Stimulated activated CD8-positive, alpha-beta memory T cell treated with anti-CD3 and anti-CD28 coated beads, Interleukin-2, amount 100 ng/mL, for 48 hours (primary cell): ENCODE measurements at places on chromosomes 1 and 21.

GRCh38 chr1:214280386-214281020 is 456 bp upstream of the SMYD2 start:
- DNase-seq = no peak

DNA sequence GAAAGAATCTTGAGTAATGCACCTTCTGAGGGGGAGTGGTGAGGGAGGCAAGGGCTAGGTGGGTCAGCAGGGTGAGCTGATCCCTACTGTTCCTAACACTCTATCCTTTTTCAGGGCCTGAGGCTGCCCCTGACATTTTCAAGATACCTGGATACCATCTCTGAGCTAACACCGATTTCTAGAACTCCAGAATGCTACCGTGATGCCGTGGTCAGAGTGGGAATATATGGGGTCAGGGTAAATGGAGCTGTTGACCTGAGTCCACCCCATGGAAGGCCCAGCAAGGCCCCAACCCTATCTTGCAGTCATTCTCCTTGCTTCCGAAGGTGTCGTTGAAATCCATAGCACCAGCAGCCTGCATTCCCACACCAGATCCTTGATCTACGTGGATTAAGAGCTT is 18.0 kb upstream of the PTPRF start:
- no peak for DNase-seq

DNA sequence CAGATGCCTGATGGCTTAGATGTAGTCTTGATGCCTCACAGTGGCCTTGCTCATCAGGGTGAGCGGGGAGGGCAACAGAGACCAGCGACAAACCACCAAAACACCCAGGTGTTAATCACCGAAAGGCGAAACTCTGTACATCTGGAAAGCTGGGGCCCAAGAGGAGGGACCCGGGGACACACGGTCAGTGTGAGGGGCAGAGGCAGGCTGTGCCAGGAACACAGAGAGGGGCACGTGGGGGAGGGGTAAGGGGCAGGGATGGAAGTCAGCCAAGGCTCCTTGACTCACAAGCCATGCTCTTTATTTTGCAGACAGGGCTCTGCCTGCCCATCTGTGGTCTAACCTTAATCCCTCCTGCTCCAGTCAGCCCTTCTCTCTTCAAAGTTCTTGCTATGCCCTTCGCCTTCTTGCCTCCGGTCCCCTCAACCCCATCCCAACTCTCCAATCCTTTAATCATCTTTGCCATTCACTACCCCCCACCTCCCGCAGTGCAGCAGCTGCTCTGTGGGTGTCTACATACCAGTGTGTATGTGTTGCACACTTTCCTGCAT is 4.3 kb downstream of the MEF2D start:
- no peak for DNase-seq

DNA sequence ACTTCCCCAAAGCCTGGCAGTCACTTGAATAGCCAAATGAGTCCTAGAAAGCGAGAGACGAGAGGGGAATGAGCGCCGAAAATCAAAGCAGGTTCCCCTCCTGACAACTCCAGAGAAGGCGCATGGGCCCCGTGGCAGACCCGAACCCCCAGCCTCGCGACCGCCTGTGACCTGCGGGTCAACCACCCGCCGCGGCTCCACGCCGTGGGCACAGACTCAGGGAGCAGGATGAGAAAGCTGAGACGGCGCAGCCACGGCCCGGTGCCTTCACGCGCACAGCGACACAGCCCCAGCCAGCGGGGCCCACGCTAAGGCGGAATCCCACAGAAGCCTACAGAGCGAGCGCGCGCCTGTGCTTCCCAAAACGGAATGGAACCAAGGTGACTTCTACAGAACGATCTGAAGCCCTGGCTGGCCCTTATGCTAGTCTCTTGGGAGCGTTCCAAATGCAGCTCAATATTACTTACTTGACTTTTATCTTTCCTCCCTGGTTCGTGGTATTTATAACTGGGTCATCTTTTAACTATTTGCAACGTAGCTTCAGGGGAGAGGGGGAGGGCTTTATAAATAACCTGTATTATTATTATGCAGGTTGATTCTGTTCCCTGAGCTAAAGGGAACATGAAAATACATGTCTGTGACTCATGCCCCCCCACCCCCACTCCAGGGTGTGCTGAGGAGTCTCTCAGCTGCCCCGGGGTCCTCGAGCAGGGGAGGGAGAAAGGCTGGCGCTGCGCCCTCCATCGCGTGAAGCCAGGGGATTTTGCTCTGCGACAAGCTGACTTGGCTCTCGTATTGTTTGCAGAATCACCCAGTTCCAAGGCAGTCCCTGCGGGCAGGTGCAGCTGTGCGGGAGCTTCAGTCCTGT is 1.7 kb downstream of the TSPEAR start:
- no peak for DNase-seq

DNA sequence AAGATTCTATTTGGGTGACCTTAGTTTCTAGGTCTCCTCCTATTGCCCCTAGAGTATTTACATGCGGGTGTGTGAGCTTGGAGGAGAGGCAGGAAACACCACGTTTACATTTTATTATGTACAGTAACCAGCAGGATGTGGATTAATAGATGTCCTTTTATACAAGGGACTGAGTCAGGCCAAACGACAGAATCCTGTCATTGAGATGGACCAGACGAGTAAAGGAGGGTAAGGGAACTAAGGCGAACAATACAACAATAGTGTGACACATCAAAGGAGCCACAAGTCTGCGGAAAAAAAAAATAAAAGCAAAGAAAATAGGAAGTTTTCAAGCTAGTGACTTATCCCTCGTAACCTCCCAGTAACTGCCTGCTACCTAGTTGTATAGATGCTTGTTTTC is 151.1 kb downstream of the GABPA start:
- no peak for DNase-seq

- DNase-seq = no peak
Observed at GRCh38 chr1:235131961-235132360, 3.3 kb upstream of the TOMM20 start.

DNA sequence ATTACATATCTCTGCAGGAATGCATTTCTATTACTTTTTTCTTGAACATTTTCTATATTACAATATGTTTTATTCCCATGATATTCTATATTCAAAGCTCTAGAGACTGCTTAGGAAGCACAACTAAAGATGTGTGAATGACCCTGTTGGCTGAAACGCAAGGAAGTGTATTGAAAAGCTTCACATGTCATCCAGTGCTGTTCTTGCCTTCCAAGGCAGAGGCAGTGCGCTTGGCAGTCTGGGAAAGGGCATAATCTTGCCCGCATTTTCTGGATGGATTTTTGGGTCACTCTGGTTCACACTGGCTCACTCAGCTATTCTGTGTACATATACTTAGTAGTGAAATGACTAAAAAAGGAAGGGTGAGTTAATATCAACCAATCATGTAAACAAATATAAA is 262.4 kb downstream of the PTPRC start:
- no peak for DNase-seq

DNA sequence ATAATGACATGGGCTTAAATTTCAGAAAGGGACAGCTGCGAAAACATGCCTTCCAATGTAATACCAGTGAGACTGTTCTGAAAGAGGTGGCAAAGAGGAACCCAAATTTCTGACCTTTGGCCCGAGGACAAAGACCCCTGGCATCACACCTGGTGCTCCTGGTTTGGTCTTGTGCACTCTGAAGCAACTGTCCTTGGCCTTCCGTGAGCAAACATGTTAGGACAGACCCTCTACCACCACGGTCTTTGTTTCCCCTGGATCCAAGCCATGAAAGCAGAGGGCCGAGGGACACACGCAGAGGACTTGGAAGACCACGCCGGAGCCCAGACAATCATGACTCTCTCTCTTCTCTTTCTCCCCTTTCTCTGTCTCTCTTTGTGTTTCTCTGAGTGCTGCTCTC is 6.0 kb downstream of the REG4 start:
- DNase-seq = no peak

GRCh38 chr1:185853739-185854138 is 119.5 kb downstream of the HMCN1 start:
- DNase-seq = no peak

GRCh38 chr1:184792450-184792969 is 37.9 kb upstream of the EDEM3 start:
- DNase-seq = no peak

DNA sequence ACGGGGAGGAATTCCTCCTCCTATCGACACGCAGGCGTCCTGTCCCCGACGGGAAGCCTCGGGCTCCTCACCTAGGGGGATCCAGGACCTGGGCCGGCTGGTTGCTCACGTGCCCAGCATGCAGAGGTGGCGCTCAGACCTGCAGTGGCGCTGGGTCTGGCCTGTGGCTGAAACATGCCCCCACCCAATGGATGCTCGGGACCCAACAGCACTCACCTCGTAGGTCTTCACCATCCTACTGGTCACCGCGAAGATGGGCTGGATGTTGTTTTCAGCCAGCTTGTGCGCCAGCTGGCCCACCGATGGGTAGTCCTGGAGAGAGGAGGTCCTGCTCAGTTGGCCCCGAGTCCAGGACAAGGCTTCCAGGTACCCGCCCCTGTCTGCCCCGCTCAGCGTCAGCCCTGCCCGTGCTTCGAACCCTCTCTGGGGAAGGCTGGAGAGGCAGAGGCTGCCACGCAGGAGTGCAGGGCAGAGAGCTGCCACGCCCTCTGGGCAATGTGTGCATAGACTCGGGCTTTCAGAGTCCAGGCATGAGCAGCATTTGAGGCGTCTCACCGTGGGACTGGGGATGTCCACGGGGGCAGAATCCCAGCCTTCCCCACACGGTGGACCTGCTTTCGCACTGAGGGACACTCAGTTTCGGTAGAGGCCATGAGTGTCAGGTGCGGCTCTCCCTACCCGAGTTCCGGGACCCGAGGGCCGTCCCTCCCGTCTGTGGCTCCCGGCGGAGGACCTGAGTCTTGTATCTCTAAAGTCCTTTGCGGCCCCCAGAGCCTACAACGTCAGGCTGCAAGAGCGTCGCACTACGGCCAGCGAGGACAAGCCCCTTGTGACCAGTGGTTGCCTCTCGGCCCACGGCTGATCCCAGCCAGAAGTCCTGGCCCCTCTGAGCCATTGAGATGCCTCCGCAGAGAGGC is 21.6 kb downstream of the ITGB2 start:
- no peak for DNase-seq

- no peak for DNase-seq
Observed at GRCh38 chr1:231027136-231027925, 12.7 kb downstream of the FAM89A start.

DNA sequence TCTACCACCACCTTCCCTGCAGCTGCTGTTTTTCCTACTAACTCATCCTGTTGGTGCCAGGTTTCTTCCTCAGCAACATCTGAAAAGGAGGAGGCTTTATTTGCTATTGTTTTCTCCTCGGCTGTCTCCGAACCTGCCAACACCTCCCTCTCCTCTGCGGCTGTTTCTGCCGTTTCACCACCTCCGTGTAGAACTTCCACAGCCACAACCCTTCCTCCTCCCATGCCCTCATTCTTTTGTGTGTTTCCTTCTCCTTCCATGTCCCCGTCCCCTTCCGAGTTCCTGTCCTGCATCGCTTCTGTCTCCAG is 59.0 kb upstream of the LRRC53 start:
- no peak for DNase-seq

DNA sequence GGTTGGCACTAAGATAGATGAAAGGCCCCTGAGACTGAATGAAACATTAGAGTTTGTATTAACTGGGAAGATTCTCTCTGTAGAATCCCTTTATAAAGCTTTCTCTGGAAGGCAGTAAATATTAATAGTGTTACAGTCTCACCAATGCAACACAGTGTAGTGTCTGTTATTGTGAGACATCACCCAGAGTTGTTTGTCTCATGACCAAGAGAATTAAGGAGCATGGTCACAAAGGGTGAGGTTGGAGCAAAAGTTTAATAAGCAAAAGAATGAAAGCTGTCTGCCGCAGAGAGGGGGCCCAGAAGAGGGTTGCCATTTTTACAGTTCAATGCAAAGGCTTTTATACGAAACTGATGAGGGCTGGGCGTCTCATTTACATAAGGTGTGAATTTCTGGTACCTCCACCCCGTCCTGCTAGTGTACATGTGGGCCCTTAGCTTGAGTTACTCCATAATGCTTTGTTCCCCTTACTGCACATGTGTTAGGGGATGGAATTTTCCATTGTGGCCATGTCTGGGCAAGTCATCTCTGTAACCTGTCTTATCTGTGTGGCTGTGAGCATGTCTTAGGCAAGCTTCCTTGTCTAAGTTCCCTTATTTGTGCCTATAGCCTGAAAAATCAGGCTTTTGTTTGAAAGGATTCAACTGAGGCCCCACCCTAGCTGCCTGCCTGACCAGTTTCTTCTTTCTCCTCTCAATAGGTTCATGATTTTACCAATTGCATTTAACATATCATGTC is 184.1 kb downstream of the RASAL2 start:
- DNase-seq = no peak

DNA sequence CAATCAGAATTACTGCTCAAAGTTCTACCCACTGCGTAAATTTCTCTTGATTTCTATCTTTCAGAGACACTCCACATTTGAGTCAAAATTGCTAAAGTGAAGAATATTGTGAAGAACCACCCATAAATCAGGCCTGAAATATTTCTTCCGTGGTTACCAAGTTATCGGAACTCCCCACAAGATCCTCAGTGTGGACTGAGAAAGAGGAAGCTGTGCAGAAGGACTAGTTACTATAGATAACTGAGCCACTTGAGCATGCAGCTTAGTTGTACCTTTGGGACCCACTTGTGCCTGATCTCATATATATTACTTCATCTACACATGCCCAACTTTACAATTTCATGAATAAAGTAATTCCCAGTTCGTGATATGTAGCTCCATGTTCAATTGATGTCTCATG is 18.4 kb downstream of the RWDD3 start:
- DNase-seq = no peak

DNA sequence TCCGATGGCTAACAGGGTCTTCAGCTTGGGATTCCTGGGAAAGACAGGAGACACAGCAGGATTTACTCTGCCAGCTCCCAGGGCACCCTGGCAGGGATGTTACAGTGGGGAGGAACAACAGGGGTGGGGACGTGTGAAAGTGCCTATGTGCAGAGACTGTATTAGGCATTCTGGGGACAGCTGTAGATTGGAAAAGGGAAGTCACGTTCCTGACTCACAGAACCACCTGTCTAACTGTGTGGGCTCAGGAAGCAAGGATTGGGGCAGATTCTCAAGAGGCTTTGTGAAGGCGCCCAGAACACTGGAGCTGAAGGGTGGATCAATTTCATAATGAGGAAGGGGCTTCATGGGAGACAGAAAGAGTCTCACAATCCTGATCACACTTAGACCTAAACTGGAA is 4.4 kb downstream of the CHIT1 start:
- no peak for DNase-seq

GRCh38 chr1:7019510-7019909 is 234.3 kb downstream of the CAMTA1 start:
- no peak for DNase-seq
